Brain (organoid and tissue), 16 donors: ENCODE measurements at places on chromosomes 3 and 15. TPM values are rescaled to one million over a fixed set of nuclear protein-coding genes. Genes with fewer than 3 reads are reported as not detected.
A peak's percentile ranks its signal among the peaks of the same experiment; 100 is the strongest.

Gene B3GALNT1
- 6.6 TPM for polyA plus RNA-seq

Gene FBLN2
- polyA plus RNA-seq: 3.6 TPM

Gene C15orf62
- 1.1 TPM for polyA plus RNA-seq

Gene HRG
- polyA plus RNA-seq: not detected

DNA sequence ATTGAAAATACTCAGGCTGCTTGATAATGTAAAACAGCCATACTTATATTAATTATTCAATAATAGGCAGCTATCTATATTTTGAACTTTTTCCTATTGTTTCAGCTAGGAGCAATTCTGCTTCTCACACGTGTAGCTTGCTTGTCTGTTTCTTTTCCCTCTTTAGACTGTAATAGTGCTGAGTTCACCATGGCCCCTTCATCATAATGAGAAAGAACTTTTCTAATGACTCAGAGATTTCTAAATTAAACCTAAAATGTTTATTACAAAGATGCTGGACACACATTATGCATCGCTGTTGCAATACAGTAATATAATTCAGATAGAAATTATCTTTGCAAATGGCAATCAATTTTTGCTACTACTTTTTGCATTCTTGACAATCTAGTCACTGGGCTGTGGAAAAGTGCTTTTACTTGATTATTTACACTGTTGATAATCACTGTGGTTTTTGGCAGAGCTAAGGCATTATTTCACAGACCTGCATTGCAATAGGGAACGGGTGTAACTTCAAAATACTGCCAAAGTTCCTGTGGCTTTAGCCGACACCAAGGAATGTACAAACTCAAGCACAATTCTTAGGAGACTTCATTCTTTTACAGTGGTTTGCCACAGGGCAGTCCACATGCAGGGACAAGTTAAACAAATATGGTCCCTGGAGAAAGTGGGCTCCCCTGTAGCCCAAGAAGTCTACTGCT is 281.0 kb upstream of the TBL1XR1 start:
- no peak for DNase-seq

GRCh38 chr15:44529864-44530604 is 6.9 kb upstream of the EIF3J start:
- DNase-seq: no peak

DNA sequence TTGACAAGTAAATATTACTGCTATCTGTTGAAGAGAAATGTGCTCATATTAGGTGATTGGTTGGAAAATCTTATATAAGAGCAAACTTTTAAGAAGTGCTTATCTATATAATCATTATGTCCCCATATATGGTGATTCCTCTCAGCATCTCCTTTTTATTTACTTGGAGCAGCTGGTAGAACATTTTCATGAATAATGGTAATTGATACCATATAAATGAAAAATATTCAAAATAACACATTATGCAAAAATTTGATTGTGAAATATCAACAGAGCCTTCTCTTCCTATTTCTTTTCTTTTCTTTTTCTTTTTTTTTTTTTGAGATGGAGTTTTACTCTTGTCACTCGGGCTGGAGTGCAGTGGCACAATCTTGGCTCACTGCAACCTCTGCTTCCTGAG is 56.2 kb downstream of the ROBO2 start:
- DNase-seq: no peak

DNA sequence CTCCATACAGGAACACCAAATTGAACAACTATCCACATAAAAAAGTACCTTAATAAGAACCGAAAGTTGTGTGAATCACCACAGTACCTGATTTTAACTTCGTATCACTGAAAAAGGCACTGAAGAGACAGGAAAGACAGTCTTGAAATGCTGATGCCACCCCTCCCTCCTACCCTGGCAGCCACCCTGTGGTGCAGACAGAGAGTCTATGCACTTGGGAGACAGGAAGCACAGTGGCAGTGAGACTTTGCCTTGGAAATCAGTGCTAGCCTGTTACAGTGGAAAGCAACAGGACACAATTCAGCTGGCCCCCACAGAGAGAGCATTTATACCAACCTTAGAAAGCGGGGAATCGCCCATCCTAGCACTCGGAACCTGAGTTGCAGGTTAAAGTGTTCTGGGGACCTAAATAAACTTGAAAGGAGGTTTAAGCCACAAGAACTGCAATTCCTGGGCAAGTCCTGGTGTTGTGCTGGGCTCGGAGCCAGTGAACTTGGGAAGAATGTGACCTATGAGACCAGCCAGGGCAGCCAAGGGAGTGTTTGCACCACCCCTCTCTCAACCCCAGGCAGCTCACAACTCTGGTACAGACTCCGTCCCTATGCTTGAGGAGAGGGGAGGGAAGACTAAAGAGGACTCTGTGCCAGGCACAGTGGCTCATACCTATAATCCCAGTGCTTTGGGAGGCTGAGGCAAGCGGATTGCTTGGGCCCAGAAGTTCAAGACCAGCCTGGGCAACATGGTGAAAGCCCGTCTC is 240.1 kb downstream of the ISL2 start:
- DNase-seq: no peak

GRCh38 chr15:63588826-63589225 is 8.4 kb upstream of the FBXL22 start:
- DNase-seq: no peak

- no peak for DNase-seq
These were observed 92.8 kb downstream of the DUT start for GRCh38 chr15:48423896-48424475.

- DNase-seq: peak; percentile 76
These were observed at the start of gene KCNH8 for GRCh38 chr3:19147905-19148767. Gene KCNH8, plus strand, starts transcription at chr3:19148510. Its CDS starts 210 bp downstream, at chr3:19148720.

- no peak for DNase-seq
These were observed 7.3 kb downstream of the KIF23 start for GRCh38 chr15:69421498-69421897.
